ENCODE measurements at places on chromosomes 7 and 10.

GRCh38 chr10:96440361-96441292, 73.1 kb downstream of the TLL2 start:
- no peak for DNase-seq

DNA sequence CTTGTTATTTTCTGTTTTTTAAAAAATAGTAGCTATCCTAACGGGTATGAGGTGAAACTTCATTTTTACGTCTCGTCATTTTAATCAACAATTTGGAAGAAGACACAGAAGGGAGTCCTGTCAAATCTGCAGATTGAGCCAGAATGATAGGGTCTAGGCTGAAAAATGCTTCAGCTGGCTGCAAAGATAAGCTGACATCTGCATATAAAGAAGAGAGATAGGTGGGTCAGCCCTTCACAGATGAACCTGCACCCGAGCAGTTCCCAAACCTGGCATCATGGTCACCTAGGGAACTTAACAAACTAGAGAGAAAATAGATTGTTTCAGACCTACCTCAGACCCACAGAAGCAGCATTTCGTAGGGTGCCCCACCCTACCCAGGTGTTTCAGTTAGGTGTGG, 35.2 kb upstream of the BMPR1A start:
- no peak for DNase-seq

- DNase-seq, result no peak
Observed at GRCh38 chr7:2966466-2967078, 77.1 kb downstream of the CARD11 start.

DNA sequence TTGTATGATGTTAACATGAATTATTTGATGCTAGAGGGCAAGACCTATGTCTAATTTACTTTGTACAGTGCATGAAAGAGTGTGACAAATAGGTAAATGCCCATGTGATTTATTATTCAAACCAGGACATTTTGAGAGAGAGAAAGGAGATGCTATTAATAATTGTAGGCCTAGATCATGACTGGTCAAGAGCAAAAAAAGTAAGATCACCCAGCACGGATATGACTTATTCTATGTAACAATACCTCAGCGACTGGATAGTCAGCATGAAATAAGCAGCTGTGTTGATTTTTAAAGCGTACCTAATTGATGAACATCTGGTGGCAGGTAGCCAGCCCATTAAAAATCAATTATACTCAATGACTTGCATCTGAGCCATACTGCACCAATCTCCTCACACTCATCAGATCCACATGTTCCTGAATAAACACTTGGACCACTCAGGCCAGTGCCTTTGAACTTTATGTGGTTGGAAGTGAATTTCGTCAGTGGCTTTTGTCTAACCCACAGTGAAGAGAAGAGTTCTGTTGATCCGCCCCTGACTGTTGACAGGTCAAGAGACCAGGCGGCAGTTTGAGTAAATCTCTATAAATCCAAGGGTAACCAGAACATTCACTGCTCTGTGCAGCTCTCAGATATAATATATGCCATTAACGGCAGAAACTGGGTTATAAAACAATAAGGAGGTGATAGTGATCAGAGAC, 435.3 kb downstream of the MDFIC start:
- DNase-seq, result no peak

DNA sequence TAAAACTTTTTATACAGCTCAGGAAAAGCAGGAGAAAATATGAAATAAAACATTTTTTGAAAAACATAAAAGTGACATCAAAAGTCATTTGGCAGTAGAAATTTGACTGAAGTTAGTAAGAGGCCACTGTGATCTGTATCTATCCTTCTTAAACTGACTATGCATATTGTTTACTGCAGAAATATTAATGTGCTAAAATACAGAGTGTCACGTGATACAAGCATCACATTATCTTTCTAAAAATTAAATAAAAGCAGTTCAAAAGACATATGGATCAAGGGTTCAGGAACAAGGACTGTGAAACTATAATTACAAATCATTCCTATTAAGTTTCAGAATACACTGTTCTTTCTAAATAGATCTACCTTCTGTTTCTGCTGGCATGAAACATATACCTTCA, 33.7 kb downstream of the PARP12 start:
- no peak for DNase-seq

DNA sequence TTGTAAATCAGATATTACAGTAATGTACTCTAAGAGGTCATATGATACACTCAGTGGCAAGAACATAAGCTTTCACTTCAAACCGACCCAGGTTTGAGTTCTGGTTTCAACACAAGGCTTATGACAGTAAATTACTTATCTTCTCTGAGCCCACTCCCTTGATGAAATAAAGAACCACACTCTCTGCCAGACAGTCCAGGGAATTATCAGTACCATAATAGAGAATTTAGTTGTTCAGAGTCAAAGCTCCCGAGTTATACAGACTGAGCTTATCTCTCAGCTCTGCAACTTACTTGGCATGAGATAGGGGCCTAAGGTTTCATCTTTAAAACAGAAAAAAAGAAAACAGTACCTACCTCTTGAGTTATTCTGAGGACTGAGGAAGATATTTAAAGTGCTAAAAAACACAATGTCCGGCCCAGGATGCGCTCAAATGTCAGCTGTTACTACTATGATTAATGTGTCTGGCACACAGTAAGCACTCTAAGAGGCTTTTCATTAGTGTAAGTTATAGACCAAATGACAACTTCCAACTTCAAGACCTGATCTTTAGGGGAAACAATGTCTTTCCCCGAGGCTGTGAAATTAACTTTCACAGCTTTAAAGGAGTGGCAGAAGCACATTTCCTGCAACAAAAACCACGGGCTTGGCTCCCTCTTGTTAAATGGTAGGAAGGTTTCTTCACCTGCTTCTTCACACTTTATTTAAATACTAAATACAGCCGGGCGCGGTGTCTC, 38.1 kb downstream of the UBE2H start:
- peak; percentile 22 for DNase-seq

GRCh38 chr10:119401671-119402395, 140.7 kb downstream of the RGS10 start:
- DNase-seq, result no peak

DNA sequence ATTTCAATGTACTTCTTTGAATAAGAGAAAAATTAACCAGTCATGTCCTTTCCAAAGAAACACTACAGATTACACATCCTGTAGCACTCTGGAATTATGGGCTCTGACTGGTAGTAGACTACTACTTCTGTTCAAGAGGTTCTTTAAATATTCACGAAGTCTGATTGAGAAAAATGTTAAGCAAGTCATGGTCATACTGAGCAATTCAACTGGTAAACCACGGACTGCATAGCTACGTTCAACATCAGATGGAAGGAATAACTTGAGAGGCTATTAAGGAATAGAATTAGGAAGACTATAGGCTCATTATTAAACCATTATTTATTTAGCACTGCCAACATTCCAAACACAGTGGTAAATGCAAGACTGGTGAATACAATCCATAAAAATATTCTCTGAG, 160.8 kb downstream of the IMMP2L start:
- no peak for DNase-seq

DNA sequence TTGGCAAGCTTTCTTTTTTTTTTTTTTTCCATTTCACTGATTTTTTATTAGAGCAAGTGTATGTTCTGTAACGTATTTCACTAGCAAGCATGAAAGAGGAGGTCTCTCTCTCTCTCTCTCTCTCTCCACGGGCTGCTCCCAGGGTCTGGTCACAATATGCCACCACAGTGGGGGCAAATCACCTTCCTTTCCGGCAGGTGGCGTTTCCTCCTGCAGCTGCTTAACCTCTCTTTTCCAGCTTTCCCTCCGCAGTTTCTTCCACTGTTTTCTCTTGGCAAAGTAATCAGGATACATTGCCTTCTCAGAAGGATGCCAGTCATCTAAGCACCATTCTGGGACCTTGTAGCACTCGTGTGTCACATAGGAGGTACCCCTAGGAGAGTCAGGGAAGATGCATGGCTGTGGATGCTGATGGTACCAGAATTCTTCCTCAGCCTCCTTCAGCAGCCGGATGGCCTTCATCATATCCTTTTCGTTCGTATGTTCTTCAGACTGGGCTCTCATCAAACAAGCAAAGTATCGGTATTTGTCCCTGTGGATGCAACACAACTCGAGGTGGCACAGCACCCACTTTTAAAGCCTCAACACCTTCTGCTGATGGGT, 197.3 kb upstream of the PODXL start:
- peak; percentile 21 for DNase-seq

GRCh38 chr7:70208236-70209063, 610.2 kb downstream of the AUTS2 start:
- no peak for DNase-seq

DNA sequence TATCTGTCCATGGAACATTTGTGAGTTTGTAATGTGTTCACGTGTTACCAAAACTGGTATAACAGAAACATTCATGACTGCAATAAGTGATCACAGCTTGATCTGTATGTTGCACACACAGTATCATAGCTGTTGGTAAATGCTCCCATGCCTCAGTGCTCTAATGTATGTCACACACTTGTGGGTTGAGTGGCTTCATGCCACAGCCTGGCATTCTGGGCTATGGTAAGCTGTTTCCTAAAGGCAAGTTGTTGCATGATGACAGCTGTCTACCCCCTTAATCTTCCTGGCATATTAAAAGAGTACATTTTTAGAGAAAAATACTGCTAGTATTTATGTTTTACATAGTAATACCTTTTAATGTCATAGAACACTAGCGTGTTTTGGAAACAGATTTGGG, 35.2 kb downstream of the PRPF18 start:
- DNase-seq, result no peak

DNA sequence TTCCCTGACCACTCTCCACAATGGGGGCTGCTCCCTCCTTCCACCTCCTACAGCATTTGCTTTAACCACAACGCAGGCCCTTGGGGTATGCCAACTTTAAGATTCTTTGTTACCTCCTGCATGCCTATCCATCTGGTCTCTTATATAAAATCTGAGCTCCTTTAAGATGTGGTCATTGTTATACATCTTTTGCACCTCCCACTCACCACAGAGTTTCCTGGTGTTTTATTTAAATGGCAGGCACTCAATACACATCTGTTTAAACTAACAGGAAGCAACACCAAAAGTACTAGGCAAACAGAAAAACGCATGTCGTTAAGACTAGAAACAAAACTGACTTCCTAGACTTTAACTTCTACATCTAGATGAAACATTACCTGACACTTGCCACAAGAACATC, 36.3 kb downstream of the SLC25A13 start:
- DNase-seq, result no peak

- DNase-seq, result no peak
Observed at GRCh38 chr10:102644066-102644645, at the start of gene TRIM8. TRIM8 (plus strand) TSS chr10:102644479; CDS start chr10:102644618, 139 bp downstream.

GRCh38 chr7:155758348-155758747, 53.9 kb downstream of the SHH start:
- DNase-seq, result no peak

DNA sequence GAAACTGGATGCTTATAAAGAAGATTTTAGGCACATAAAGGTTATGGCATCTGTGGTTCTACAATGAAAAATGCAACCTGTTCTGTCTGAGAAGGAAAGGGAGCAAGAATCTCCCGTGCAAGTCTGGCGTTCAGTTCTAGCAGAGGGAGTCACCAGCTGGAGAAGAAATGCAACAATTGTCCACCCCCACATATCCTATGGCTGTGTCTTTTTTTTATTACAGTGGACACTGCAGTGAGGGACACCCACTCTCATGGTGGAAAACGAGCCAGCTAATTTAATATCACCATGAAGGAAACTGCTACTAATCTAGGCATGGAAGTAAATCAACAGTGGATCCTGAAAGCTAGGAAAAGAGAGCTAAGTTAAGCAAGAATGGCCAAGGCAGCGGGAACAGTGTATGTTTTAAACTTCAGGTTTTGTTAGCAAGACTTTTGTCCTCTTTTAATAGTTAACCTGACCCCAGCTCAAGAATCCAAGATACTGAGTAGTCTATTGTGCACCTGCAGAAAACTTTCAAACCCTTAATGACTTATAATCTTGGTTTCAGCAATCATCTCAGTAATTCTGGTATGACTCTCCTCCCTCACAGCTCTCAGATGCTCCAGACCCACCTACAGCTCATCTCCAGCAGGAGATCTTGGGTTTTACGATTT, 149.3 kb downstream of the FGFR2 start:
- no peak for DNase-seq

DNA sequence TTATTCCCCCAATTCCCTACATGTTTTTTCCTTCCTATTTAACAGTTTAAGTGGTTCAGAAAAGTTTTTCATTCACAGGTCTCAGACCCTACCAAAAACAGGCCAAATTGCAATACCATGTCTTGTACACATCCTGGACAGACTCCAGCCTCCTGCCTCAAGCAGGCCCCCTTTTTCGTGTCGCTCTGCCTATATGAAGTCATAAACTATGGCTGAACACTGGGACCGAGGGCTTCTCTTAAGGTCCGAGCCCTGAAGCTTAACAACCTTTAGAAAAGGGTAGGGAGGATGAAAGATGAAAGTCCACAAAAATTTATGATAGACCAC, 1.4 kb downstream of the FBXW4 start:
- DNase-seq, result no peak

GRCh38 chr7:140261105-140261486, 84.3 kb upstream of the KDM7A start:
- DNase-seq, result no peak

GRCh38 chr7:155947051-155947450, 134.8 kb upstream of the SHH start:
- no peak for DNase-seq

- no peak for DNase-seq
Observed at GRCh38 chr10:126177417-126178030, 210.8 kb downstream of the ADAM12 start.

- no peak for DNase-seq
Observed at GRCh38 chr7:50960621-50961310, 178.1 kb upstream of the GRB10 start.

DNA sequence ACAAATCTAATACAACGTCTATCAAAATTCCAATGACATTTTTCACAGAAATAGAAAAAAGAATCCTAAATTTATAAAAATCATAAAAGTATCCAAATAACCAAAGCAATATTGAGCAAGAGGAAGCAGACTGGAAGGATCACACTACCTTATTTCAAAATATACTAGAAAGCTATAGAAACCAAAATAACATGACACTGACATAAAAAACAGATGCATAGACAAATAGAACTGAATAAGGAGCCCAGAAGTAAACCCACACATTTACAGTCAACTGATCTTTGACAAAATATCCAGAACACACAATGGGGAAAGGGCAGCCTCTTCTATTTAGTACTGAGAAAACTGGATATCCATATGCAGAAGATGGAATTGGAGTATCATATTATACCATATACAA, 217.5 kb downstream of the MACC1 start:
- no peak for DNase-seq

GRCh38 chr10:119734396-119735332, 8.8 kb downstream of the INPP5F start:
- DNase-seq, result no peak

GRCh38 chr7:98178321-98178720, 32.9 kb upstream of the BHLHA15 start:
- no peak for DNase-seq

DNA sequence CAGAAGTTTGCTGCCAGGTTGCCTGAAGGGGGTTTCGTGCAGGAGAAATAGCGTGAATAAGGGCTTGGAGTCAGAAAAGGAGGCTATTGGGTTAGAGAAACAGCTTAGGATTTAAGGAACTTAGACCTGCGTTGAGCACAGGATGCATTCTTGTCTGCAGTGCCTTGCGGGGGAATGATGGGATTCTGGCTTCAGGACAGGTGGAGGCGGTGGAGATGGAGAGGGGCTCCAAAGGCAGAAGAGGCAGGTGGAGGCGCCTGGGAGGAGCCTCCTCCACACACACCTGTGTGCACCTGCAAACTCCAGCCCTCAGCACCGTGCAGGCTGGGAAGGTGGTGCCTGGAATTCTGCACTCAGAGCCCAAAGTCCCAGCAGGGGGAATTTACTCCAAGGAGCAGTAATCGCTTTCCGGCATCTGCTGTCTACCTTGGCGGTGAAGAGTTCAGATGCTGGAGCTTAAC, 1.8 kb downstream of the CLIP2 start:
- no peak for DNase-seq

GRCh38 chr10:129972966-129973673, 9.0 kb upstream of the EBF3 start:
- no peak for DNase-seq
